GM13977 (cell line): ENCODE measurements at places on chromosomes 6 and 20.

GRCh38 chr6:160859822-160860221, 131.7 kb upstream of the MAP3K4 start:
- no peak for DNase-seq

GRCh38 chr20:48406498-48406897, 421.3 kb downstream of the PREX1 start:
- no peak for DNase-seq

DNA sequence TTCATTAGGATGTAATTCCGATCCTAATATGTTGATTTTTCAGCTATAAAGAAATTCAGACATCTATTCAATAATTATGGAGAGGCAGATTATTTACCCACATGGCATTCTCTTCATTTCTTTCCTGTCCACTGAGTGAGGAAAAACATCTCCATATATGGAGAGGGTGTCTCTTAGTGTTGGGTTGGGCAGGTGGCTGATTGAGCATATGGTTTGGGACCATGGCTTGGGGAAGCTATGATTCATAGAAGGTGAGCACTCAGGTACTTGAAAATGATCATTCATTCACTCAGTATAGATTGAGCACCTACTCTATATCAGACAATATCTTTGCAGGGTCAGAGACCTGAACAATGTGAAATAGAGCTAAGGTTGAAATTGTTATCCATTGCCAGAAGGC, 41.3 kb upstream of the IL20RA start:
- no peak for DNase-seq

DNA sequence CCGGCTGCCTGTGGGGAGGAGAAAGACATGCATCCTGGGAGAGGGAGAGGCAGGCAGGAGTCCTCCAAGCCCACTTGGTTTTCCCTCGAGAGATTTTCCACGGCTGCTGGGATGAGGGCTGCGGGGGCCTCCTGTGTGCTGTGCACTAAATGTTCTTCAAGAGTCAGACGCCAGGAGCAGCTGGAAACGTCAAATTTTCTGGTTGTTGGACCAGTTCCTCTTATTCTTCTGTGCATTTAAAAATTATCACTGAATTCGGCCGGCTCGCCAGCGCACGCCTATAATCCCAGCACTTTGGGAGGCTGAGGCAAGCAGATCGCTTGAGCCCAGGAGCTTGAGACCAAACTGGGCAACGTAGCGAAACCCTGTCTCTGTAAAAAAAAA, 32.8 kb upstream of the NTSR1 start:
- no peak for DNase-seq

DNA sequence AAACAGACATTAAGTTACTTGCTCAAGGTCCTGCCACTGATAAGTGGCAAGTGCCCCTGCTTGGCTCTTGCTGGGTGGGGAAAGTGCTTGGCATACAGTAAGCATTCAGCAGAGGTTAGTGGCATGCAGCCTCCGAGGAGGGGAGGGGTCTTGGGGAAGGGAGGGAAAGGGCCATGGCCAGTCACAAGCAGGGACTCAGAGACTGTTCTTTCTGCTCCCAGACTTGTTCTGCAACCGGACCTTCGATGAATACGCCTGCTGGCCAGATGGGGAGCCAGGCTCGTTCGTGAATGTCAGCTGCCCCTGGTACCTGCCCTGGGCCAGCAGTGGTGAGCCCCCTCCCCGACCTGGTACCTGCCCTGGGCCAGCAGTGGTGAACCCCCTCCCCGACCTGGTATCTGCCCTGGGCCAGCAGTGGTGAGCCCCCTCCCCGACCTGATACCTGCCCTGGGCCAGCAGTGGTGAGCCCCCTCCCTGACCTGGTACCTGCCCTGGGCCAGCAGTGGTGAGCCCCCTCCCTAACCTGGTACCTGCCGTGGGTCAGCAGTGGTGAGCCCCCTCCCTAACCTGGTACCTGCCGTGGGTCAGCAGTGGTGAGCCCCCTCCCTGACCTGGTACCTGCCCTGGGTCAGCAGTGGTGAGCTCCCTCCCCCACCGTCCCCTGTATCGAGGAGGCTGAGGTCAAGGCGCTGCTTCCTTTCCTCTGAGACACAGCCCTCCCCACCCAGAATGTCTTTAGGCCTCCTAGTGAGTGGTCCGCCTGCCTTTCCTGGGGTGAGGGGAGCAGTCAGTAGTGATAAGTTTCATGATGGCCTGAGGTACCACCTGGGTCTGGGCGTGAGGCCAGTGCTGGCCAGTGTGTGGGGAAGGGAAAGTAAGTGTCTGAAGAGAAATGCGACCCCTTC, 8.9 kb downstream of the GLP1R start:
- no peak for DNase-seq
